GM23248 (cell line): ENCODE measurements at places on chromosomes 7 and 10. TPM values are rescaled to one million over a fixed set of nuclear protein-coding genes. Genes with fewer than 3 reads are reported as not detected.
A peak's percentile ranks its signal among the peaks of the same experiment; 100 is the strongest.

DNA sequence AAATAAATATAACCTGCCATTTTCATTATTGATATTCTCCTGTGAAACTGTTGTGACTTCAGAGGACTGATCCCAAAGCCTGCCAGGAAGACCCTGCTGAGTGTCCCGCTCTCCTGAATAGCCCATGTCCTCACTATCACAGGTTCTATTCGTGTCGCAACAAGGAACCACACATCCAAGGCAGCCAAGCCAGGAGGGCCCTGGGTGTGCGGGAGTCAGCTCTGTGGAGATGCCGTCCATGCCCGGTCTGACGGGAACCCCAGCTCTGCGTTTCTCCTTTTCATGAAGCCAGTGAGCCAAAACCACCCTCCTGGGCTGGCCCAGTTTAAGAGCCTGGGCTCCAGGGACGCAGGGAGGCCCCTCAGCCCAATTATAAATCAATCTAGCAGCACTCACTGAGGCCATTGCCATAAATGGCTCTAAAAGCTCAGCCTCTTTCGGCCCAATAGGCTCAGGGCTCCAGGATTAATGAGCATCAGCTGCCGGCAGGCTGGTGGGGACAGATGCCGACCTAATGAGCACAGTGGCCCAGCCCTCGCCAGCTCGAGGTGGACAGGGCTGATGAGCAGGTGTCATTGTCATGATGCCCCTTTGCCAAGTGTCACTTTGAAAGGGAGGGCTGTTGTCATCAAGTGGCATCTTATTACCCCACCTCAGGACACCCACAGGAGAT lies 177.9 kb downstream of the PLXNA4 start:
- DNase-seq = no peak

The BLNK gene
- not detected in 2 replicates for total RNA-seq

The VGF gene
- 0.89 TPM in 1 of 2 replicates, not detected in the other for total RNA-seq

DNA sequence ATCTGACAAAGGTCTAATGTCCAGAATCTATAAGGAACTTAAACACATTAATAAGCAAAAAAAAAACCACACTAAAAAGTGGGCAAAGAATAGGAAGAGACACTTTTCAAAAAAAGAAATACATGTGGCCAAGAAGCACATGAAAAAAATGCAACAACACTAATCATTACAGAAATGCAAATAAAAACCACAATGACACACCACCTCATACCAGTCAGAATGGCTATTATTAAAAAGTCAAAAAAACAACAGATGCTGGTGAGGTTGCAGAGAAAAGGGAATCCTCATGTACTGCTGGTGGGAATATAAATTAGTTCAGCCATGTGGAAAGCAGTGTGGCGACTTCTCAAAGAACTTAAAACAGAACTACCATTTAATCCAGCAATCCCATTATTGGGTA lies 119.0 kb downstream of the LMBR1 start:
- DNase-seq = peak; percentile 49

DNA sequence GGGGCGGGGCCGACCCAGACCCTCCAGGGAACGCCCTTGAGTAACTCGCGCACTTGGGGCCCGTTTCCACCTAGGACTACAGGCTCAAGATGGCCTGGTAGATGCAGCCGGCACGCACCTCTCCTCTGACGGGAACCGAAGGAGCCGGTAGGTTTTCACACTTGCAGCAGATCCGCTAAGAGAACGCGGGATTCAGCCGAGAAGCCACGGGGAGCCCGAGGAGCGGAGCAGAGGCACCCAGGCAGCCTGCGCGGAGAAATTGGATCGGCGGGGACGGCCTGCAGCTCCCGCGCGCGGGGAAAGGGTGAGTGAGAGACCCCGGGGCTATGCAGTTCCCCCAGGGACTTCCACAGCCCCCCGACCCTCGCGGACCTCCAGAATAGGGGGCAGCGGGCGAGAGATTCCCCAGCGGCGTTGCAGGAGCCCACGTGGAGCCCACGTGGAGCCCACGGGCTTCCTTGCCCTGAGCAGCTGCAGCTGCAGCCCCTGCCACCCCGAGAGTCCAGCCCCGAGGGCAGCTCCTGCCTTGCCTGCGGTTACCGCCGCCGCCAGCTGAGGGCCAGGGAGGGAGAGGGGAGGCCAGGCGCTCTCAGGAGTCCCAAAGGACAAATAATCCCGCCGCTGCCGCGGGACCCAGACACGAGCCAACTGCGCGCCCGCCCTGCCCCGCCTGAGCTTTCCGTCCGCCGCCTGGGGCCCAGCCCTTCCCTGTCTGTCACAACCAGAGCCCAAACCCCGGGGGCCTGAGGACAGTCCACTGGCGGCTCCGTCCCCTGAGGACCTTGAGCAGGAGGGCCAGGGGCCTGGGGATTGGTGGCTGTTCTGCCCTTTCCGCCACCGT lies 13.1 kb downstream of the IFT22 start:
- peak; percentile 44 for DNase-seq

- DNase-seq = peak; percentile 80
Measured at GRCh38 chr10:113059371-113059780, 109.3 kb downstream of the TCF7L2 start.

The CTAGE15 gene
- total RNA-seq = not detected in 2 replicates

GRCh38 chr10:112286837-112287818 lies 3.9 kb downstream of the TECTB start:
- DNase-seq = no peak

GRCh38 chr7:14745076-14745475 lies 157.5 kb downstream of the DGKB start:
- DNase-seq = no peak

GRCh38 chr10:29849126-29849833 lies 210.1 kb downstream of the JCAD start:
- peak; percentile 49 for DNase-seq

DNA sequence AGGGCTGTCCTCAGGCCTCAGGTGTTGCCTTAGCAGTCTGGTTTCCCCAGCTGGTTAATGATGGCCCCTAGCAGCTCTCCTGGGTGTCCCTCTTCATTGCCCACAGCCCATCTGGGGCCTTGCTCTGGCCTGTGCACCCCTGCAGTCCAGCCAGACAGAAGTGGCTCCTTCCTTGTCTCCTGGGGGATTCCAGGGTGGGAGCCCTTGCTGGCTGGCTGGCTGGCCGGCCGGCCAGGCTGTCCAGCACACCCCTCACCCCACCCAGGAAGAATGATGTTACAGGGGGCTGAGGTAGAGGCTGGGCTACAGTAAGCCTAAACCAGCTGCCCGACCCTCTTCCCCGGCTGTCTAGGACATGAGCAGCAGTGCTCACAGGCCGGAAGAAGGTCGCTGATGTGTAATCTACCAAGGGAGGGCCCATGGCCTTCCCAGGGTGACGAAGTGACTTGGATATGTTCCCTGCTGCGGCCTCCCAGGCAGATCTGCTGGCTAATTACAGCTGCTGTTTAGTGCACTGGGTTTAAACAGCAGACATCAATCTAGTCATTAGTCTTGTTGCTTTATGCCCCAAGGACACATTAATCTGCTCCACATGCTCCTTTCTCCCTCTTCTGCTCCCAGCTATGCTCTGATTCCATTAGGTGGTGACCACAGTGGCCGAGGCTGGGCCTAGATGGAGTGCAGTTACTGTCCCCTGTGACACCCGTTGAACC lies 53.8 kb upstream of the LRRC4 start:
- no peak for DNase-seq

The LEP gene
- total RNA-seq = 0.22 TPM in 1 of 2 replicates, not detected in the other

The EGR2 gene
- total RNA-seq = 0.76 and 1.1 TPM in 2 replicates

The PAPOLB gene
- total RNA-seq = 0.11 TPM in 1 of 2 replicates, not detected in the other

DNA sequence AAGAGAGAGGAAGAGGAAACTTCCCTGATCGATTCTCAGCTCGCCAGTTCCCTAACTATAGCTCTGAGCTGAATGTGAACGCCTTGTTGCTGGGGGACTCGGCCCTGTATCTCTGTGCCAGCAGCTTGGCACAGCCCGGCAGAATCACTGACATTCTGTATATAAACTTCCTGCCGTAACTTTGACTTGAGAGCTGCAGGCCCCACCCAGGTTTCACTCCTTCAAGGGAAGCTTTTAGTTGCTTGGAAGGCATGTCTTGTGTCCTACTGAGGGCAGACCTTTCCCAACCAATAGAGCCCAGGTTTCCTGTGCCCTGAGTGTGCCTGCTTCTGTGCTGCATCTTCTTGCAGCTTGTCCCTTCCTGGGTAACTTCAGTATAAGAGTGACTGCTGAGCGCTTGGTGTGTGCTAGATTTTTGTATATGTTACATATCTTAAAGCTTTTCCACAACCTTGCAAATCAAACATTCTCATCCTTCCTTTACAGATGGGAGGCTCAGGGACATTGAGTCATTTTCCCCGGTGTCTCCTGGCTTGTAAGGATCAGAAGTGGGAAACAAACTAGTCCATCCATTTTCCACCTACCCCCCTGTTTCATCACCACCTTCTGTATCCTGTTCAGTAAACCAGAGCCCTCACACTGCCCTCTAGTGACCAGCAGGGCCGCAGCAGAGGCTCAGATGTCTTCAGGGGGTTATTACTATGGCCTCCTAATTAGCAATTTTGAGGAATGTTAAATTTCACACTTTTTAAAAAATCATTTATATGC lies 225.2 kb upstream of the PRSS58 start:
- DNase-seq = peak; percentile 72

GRCh38 chr10:123135415-123136141 lies at the start of gene HMX3:
Gene HMX3, plus strand, starts transcription at chr10:123135970. Its CDS starts 81 bp downstream, at chr10:123136051.
- DNase-seq = peak; percentile 62

DNA sequence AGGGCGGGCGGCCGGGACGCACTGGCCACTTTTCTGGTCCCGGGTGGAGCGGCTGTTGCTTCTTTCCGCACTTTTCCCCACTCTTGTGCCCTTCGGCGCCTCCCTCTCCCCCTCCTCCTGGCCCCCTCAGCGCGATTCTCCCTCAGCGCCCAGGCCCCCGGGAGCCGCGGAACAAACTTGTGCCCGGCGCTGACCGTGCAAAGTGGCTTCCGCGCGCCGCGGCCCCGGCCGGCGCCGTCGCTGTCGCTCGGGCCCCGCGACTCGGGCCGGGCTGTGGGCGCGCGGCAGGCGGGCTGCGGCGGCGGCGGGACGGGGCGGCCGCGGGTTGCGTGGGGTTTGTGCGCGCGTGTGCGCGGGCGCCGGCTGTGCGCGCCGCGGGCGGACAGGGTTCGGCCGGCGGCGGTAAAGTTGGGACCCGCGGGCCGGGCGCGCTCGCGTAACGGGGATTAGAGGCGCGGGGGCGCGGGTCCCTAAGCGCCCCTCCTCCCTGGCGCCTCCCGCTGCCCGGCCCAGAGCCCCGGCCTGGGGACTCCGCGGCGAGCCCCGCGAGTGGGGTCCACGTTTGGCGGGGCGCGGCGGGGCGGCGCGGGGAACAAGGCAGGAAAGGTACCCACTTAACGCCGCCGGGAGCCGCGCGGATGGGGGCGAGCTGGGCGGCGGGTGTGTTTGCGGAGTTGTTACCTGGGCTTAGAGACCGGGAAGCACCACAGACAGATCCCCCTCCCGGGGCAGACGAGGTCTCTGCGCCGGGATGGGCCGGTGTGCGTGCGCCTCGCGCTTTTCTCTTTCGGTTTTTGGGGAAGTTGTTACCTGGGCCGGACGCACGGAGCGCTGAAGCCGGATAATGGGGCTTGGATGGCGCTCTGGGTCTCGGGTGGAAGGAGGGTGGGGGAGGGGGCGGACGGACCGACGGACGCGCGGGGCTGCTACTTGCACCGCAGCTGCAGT lies 860 bp downstream of the ZEB1 start:
- peak; percentile 54 for DNase-seq

- peak; percentile 31 for DNase-seq
Measured at GRCh38 chr7:75727881-75728593, 10.7 kb downstream of the HIP1 start.

The MNX1 gene
- total RNA-seq = not detected in 2 replicates

- peak; percentile 80 for DNase-seq
Measured at GRCh38 chr10:113274176-113274829, 278.6 kb upstream of the HABP2 start.

DNA sequence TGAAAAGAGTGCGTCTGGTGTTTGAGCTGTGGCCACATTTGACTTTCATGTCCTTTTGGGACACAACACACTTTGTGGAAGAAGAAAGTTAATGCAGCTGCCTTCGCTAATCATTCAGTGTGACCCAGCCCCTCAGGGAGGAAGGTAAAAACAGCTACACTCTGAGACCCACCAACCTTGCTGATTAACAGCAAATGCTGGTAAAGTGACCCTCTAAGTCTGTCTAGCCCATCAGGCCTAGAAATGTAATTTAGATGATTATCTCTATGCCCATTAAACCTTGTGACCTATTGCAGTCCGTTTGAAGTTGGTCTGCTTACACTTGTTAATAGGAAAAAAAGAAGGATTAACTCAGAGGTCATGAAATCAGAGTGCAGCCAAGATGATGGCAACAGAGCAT lies 161.9 kb upstream of the WNT16 start:
- no peak for DNase-seq

DNA sequence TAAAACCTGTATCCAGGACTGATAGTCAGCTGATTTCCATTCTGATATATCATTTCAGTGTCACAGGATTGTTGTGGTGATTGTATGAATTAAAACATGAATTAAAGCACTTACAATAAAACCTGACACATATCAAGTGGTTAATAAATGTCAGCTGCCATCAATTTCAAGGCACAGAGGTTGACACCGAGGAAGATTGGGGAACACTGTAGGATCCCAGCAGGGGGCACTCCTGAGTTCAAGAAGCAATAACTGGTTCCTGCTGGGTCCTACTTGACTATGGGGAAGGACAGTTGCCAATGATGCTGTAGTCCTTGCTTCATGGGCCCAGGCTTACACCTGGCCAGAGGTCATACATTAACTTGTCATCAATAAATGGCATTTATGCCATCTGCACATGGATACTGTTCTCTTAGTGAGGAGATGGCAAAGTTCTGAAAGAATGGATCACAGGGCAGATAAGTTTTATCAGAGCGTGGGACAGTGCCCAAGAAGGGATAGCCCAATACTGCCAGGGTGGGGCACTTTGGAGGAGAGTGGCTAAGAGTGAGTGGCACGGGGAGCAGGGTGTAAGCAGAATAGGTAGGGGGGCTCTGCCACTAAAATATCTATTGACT lies 24.1 kb downstream of the FZD1 start:
- peak; percentile 32 for DNase-seq

The ZNF117 gene
- total RNA-seq = 2.8 and 4.3 TPM in 2 replicates

DNA sequence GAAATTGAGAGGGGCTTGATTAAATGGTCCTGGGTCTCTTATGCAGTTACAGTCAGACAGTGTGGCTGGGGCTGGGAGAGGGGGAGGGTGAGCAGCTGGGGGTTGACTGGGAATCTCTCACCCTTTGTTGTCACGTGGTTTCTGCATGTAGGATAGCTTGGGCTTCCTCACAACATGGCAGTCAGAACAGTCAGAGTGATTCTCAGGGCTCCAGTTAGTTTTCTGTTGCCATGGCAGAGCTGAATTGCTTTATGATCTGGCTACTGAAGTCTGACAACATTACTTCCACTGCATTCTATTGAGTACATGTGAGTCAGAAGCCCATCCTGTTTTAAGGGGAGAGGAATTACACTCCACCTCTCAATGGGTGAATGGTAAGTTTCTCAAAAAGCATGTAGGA lies 102.7 kb downstream of the WDR11 start:
- no peak for DNase-seq

GRCh38 chr7:55531536-55531935 lies 40.8 kb downstream of the VOPP1 start:
- DNase-seq = no peak

The FRG2B gene
- total RNA-seq = not detected in 2 replicates

The NKX2-3 gene
- total RNA-seq = not detected in 2 replicates

The HYAL4 gene
- total RNA-seq = not detected in 2 replicates

The AKR1C8 gene
- total RNA-seq = not detected in 2 replicates

- no peak for DNase-seq
Measured at GRCh38 chr10:29473087-29473356, 161.7 kb downstream of the SVIL start.
